ENCODE measurements at places on chromosomes 3 and 15.

- no peak overlapping the region for H3K27ac ChIP-seq
- no peak overlapping the region for H3K4me3 ChIP-seq
- no peaks in the 10 kb centered on the region for H3K36me3 ChIP-seq
- no peak for DNase-seq
- no peaks in the 10 kb centered on the region for H3K27me3 ChIP-seq
Measured at GRCh38 chr15:58724466-58724865, 25.0 kb downstream of the ADAM10 start.

- H3K36me3 ChIP-seq: peaks cover under 1% of the 10 kb centered on the region
- peak; percentile 84 for DNase-seq
- no peaks in the 10 kb centered on the region for H3K27me3 ChIP-seq
- peaks cover 31% of the 10 kb centered on the region for H3K4me1 ChIP-seq
Measured at GRCh38 chr3:50121072-50122032, 32.6 kb downstream of the RBM5 start.

DNA sequence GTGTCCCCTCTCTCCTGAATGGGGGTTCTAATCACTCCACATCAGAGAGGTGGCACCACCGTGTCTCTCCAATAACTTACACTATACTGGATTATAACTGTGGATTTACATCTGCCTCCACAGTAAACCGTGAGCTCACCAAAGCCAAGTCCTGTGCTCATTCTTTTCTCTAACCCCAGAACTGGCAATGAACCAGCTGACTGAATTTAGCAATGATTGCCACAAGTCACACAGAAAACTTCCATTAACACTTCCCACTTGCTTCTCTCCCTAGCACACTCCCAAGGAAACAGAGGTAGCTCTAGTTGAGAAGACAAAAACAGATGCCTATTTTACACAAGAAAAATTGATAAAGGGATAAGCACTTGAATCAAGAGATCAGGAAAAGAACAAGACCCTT is 361.3 kb downstream of the ULK4 start:
- H3K4me3 ChIP-seq: no peak overlapping the region
- H3K27me3 ChIP-seq: no peaks in the 10 kb centered on the region
- no peak for DNase-seq
- H3K36me3 ChIP-seq: no peaks in the 10 kb centered on the region
- no peak overlapping the region for H3K27ac ChIP-seq

DNA sequence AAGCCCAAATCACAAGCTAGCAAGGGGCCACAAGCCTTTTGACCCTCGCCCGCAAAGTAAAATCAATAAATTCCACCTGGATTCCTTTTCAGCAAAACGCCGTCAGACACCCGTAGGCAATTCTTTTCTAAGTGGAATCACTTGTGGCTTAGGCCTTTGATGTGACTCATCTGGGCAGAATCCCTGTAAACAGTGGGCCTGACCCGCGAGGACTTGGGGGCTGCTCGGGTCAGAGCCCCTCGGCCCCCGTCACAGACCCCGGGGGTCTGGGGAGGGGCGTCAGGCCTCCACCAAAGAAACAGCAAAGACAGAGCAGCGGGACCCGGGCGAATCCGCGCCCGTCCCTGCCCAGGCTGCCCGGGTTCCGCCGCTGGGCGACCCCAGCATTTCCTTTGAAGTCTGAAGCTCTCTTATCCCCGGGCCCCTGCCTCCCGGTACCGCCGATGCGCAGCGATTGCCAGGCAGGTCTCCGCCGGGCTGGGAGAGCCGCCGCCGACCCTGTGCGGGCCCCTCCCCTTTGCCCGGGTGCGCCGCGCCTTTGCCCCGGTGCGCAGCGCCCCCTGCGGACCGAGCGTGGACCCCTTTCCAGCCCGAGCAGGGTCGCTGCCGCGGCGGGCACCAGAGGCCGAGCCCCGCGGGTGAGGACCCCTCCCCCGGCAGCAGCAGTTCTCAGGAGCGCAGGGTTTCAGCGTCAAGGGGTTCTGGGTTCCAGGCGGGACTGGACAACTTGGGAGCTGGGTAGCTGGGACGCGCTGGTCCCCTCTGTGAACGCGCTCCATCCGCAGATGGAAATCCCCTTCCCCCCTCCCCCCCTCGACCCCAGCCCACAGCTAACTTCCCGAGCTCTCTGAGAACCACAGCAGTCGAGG is 178.3 kb downstream of the UACA start:
- H3K36me3 ChIP-seq: no peaks in the 10 kb centered on the region
- no peaks in the 10 kb centered on the region for H3K27me3 ChIP-seq
- peak overlapping the region; percentile 38 for H3K4me3 ChIP-seq
- H3K4me1 ChIP-seq: peaks cover 17% of the 10 kb centered on the region

GRCh38 chr3:107954845-107955244 is 136.0 kb downstream of the CD47 start:
- no peak overlapping the region for H3K27ac ChIP-seq
- H3K4me1 ChIP-seq: peaks cover 16% of the 10 kb centered on the region
- H3K4me3 ChIP-seq: no peak overlapping the region
- H3K27me3 ChIP-seq: no peaks in the 10 kb centered on the region
- no peak for DNase-seq

DNA sequence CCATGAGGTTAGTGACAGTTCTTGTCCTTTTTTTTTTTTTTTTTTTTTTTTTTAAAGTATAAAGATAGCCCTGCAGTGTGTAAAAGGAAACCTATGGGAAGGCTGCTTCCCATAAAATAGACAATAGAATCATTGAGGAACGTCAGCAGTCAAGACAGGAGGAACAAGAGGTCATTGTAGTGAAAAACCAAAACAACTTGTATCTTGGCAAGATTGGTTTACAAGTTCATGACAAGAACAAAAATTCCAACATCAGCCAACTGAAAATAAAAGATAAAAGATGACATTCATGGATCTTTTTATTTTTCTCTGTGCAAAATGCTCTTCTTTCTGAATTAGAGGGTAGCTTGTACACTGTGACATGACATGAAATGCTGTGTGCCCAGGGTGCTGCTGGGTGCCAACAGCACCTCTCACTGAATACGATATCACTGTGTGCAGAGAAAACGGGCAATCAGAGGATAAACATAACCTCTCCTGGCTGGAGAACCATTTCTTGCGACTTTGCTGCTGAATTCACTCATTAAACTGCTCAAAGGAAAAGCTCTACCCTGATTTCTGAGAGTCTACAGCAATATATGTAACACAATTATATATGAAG is 30.1 kb upstream of the IP6K2 start:
- H3K27ac ChIP-seq: no peak overlapping the region
- no peak overlapping the region for H3K4me3 ChIP-seq

- no peaks in the 10 kb centered on the region for H3K36me3 ChIP-seq
- H3K27me3 ChIP-seq: no peaks in the 10 kb centered on the region
- H3K27ac ChIP-seq: no peak within 1 kb of the TSS
- DNase-seq: peak; percentile 39
- no peak within 1 kb of the TSS for H3K4me3 ChIP-seq
Measured at GRCh38 chr15:81133782-81134461, at the start of gene CFAP161. CFAP161 (plus strand) TSS chr15:81134270; CDS start chr15:81134330, 60 bp downstream.

DNA sequence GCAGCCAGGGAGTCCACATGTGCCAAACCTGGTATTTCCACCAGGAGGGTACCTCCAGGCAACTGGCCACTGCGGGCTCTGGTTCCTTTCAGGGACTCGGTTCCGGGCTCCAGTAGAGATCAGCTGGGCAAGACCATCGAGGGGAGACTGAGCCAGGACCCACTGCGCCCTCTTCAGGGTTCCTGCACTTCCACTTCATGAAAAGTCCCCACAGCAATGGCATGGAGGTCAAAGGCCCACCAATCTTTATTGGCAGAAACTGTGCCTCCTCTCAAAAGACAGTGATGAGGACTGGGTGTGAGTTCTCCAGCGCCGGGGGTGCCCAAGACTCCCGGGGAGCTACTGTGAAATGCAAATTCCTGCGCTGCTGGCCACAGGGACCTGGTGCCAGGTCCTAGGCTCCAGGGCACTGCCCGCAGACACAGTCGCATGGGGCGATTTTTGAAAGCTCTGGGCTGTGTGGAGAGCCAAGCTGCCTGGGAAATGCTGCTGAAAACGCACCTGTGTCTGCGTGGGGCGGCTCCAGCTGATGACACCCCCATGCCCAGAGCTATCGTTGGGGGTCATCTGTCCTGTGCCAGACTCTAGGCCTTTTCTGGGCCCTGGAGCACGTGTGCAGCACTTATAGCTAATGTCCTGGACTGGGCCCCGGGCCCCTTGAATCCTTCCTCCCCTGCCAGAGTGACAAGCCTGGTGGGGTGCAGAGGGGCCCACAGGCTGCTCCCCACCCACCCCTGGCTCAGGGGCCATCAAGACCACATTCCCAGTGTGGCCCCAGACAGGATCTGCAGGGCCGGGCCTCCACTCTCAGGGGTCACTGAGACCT is 144.0 kb downstream of the NSMCE3 start:
- no peak overlapping the region for H3K4me3 ChIP-seq
- DNase-seq: no peak
- no peaks in the 10 kb centered on the region for H3K27me3 ChIP-seq
- no peaks in the 10 kb centered on the region for H3K4me1 ChIP-seq
- H3K27ac ChIP-seq: no peak overlapping the region

GRCh38 chr3:105077060-105077822 is 289.5 kb upstream of the ALCAM start:
- no peak overlapping the region for H3K4me3 ChIP-seq
- no peaks in the 10 kb centered on the region for H3K4me1 ChIP-seq

DNA sequence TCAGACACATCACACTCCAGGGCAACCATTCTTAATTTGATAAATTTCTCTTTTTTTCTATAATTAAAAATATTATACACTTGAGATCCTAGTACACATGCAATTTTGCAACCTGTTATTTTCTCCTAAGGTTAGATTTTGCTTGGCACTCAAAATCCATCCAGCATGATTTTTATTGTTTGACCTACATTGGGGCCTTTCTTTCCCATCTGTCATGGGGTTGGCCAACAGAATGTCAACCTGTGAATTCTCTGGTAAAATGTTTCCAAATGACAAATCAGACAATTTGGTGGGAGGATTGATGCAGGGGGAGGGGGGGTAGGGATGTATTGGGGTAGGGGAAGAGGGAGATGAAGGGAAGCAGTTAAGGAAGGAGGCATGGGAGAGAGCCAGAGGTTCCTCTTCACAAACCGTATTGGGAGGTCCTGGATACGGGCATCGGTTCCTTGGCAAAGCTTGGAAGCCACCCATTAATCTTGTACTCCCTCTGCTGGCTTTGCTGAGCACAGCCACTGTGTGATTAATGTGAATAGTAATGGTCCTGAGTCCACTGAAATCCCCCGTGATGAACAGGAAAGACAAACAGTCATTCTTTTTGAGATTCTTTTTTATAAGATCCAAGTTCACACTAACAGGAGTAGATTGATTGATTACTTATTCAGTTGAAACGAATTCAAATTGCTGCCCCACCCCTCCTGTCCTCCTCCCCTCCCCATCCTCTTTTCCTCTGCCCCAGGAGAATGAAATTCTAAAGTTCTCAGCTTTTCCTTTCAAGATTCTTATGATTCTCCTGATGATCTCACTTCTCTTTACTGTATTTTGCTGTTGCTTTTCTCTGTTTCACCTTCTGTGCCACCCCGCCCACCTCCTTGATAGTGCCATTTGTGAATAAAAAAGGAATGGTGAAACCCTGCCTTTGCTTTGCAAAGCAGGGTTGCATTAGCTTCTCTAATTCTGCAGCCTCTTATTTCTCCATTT is 82.2 kb upstream of the SLC25A26 start:
- H3K27ac ChIP-seq: no peak overlapping the region
- peaks cover 9% of the 10 kb centered on the region for H3K4me1 ChIP-seq
- H3K36me3 ChIP-seq: no peaks in the 10 kb centered on the region

DNA sequence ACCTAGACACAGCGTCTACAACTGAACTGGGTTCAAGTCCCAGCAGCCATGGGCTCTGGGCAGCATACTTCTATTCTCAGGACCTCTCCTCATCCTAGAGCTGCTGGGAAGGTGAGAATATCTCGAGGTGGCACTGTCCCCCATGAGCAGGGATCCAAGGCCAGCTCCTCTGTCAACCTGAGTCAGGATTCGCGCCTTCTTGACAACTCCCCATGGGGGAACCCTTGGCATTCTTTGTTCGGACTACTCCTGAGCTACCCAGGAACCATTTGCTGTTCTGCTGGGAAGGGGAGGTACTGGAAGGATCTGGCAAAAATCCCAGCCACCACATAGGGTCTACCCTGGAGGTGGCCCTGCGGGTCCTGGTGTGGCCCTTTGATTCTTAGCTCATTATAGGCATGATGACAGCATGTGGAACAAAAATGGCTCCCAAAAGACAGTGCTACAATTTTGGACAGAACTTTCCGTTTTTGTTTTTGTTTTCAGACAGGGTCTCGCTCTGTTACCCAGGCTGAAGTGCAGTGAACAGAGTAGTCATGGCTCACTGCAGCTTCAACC is 22.3 kb downstream of the PLXNB1 start:
- H3K36me3 ChIP-seq: peaks cover 13% of the 10 kb centered on the region
- H3K27ac ChIP-seq: no peak overlapping the region
- peak; percentile 27 for DNase-seq
- no peaks in the 10 kb centered on the region for H3K4me1 ChIP-seq
- no peaks in the 10 kb centered on the region for H3K27me3 ChIP-seq

DNA sequence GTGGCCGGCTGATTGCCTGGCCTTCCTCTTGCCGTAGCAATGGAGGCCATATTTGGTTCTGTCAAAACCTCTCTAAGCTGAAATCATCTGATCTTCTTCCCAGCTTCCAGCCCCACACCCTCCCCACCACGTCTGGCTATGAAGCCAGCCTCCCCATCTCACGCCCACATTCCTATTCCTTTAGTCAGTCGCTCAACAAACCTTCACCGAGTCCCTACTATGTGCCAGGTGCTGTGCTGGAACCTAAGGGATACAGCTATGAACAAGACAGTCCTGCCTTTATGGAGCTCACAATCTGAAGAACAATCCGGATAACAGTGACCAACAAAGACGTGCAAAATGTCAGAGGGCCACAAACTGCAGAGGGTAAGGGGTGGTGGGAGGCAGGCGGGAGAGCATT is 31.9 kb upstream of the SMAD6 start:
- no peak overlapping the region for H3K4me3 ChIP-seq
- DNase-seq: no peak
- H3K27me3 ChIP-seq: no peaks in the 10 kb centered on the region

- no peaks in the 10 kb centered on the region for H3K36me3 ChIP-seq
- no peak overlapping the region for H3K4me3 ChIP-seq
- no peak overlapping the region for H3K27ac ChIP-seq
- DNase-seq: no peak
Measured at GRCh38 chr3:36615861-36616260, 148.5 kb downstream of the DCLK3 start.

GRCh38 chr3:174792864-174793263 is 66.3 kb upstream of the NAALADL2 start:
- no peaks in the 10 kb centered on the region for H3K27me3 ChIP-seq
- no peak for DNase-seq
- no peaks in the 10 kb centered on the region for H3K36me3 ChIP-seq
- no peak overlapping the region for H3K4me3 ChIP-seq
- H3K27ac ChIP-seq: no peak overlapping the region
- no peaks in the 10 kb centered on the region for H3K4me1 ChIP-seq

GRCh38 chr15:84747416-84748273 is 747 bp upstream of the ZNF592 start:
- peaks cover 32% of the 10 kb centered on the region for H3K4me1 ChIP-seq
- peak overlapping the region; percentile 97 for H3K27ac ChIP-seq
- no peaks in the 10 kb centered on the region for H3K27me3 ChIP-seq
- no peaks in the 10 kb centered on the region for H3K36me3 ChIP-seq
- DNase-seq: peak; percentile 78
- peak overlapping the region; percentile 89 for H3K4me3 ChIP-seq

GRCh38 chr3:100963041-100963440 is 30.2 kb downstream of the ABI3BP start:
- H3K36me3 ChIP-seq: no peaks in the 10 kb centered on the region
- no peaks in the 10 kb centered on the region for H3K4me1 ChIP-seq
- no peak overlapping the region for H3K4me3 ChIP-seq
- DNase-seq: no peak
- H3K27me3 ChIP-seq: no peaks in the 10 kb centered on the region

- H3K4me3 ChIP-seq: no peak overlapping the region
- no peaks in the 10 kb centered on the region for H3K27me3 ChIP-seq
- H3K4me1 ChIP-seq: peaks cover 13% of the 10 kb centered on the region
- no peak overlapping the region for H3K27ac ChIP-seq
- no peak for DNase-seq
Measured at GRCh38 chr3:39183211-39184080, 8.9 kb downstream of the XIRP1 start.
